ENCODE measurements at places on chromosomes 7 and 10.

DNA sequence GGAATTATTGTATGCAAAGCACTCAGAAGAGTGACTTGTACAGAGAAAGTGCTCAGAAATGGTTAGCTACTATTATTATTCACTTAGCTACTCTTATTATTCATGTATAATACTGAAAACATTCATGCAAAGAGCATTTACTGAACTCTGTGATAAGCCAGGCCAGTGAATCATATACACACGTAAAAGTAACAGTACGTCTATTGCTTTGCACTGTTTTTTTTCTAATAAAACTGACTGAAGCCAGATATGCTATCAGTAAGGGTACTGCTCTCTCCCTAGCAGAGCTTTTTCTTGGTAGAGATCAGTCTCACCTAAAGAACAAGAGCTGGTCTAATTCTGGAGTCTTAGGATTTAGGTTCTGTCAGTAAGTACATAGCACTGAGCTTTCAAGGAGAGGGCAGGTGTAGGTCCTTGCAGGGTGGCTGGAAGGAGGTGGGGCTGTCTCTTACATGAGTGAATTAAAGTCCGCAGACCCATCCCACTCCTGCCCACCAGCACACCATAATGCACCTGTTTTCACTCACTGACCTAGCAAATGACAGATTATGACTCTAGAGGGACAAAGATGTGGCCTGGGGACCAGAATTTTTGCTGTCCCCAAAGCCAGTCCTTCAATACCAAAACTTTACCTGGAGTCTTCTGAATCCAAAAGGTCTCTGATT, 145.9 kb downstream of the ARID5B start:
- DNase-seq = no peak

- DNase-seq = no peak
These were observed 34.8 kb downstream of the CFAP43 start for GRCh38 chr10:104197364-104197763.

GRCh38 chr7:157372300-157373232, 35.8 kb downstream of the DNAJB6 start:
- no peak for DNase-seq

GRCh38 chr10:129350690-129351089, 116.4 kb upstream of the MGMT start:
- no peak for DNase-seq

DNA sequence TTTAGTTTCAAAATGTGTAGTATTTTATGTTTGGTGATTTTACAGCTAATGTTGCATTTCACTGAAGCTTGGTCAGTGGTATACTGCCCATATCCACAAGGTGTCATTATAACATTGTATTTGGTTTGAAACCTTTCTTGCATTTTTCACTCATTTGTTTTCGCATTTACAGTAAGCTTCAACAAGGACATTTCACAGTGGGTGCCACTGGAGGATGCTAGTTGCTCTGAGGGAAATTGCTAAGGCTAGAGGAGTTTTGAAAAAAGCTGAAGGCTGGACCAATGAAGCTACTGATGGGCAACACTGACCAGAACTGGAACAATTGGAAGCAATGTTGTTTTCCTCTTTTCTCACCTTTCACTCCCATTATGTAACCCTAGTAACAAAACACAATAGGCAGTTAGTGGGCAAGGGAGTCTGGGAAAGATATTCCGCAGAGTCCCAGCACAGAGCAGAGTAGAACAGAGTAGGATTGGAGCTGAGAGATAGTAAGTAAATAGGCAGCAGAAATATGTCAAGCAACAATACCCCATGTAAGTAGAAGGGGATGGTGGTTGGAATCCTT, 23.6 kb upstream of the SRI start:
- peak; percentile 53 for DNase-seq

GRCh38 chr7:16066805-16067459, 354.4 kb downstream of the CRPPA start:
- no peak for DNase-seq

DNA sequence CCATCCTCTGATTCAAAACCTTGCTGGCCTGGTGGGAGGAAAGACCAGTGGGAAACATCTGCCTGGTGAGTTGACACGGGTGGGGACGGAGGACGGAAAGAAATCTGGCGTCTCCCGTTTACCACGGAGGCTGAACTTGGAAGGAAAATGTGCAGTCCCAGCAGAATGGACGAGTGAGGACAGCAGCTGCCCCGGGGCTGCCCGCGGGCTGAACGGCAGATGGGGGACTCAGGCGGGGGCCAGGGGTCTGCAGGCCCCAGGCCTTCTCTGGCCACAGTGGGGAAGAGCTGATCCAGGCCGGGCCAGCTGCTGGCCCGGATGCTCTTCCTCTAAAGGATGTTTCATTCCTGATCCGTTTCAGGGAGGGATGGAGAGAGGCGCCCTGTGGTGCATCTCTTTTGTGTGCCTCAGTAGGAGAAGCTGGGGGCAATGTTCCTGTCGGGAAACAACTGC, 147.5 kb upstream of the CHST15 start:
- DNase-seq = no peak

GRCh38 chr7:3973264-3973663, 672.2 kb downstream of the SDK1 start:
- DNase-seq = no peak

GRCh38 chr10:130914367-130914766, 397.2 kb downstream of the TCERG1L start:
- no peak for DNase-seq

DNA sequence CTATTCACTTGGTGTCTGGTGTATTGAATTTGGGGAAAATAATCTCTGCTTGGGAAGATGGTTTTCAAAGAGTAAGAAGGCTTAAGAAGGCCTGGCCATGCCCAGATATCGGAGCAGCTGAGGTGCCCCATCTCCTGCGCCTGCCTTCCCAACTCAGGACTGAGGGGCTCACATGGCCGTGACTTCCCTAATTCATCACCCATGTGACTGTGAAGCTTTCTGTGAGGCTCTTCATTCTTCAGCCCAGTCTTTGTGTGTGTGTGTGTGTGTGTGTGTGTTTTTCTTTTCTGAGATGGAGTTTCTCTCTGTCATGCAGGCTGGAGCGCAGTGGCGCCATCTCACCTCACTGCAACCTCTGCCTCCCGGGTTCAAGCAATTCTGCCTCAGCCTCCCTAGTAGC, 53.2 kb downstream of the PROSER2 start:
- no peak for DNase-seq

GRCh38 chr7:93980744-93981479, 23.2 kb downstream of the BET1 start:
- DNase-seq = no peak

DNA sequence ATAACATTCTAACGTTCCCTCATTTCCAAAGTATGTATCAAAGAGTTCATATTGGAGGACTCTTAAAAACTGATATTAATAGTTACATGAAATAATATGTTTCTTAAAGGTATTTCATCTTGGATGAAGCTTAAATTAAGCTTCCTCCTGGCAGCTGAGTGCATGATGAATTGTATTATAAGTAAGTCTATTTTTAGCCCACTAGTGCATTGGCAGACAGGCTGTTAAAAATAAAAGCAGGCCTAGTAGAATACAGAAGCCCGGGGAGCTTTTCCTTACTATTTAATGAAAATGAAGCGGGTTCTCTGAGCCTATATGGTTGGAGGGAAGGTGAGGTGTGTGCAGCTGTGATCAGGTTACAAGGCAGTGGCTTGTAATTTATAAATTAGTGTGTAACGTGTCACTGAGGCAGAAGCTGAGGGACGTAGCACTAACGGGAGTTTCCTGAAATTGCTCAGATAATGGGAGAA, 130.7 kb upstream of the KMT2E start:
- DNase-seq = no peak

DNA sequence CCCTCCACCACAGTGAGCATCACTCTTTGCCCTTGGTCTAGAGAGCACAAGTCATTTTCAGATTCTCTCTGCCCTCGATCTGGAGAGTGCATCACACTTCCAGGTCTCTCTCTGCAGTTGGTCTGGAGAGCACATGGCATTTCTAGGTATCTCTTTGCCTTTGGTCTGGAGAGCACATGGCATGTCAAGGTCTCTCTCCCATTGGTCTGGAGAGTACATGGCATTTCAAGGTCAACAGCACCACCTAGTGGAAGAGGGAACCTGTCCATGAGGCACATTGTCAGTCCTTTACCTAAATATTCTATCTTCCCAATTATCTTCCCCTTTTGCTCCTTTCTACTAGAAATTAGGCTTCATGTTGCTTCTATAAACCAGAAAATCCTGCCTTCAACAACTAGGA, 1139.4 kb downstream of the XPNPEP1 start:
- peak; percentile 58 for DNase-seq

DNA sequence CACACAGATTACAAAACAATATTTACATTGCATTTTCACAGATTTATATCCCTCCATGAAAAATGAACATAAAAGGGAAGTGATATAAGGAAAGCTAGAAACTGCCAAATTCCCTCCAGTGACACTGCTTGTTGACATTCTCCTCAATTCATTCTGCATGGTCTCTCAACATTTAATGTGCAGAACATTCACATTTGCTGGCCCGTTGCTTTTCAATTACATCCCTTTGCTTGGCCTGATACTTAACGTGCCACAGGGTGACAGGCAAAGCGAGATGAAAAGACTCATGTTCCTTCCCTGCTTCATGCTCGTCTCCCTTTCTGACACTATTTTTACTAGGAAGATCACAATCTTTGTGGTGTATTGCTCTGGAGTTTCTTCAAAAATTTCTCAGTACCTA, 1019.7 kb upstream of the LRRN3 start:
- no peak for DNase-seq

- no peak for DNase-seq
These were observed 52.4 kb downstream of the SORBS1 start for GRCh38 chr10:95508730-95509129.

GRCh38 chr10:8487346-8487745, 432.9 kb downstream of the GATA3 start:
- no peak for DNase-seq

DNA sequence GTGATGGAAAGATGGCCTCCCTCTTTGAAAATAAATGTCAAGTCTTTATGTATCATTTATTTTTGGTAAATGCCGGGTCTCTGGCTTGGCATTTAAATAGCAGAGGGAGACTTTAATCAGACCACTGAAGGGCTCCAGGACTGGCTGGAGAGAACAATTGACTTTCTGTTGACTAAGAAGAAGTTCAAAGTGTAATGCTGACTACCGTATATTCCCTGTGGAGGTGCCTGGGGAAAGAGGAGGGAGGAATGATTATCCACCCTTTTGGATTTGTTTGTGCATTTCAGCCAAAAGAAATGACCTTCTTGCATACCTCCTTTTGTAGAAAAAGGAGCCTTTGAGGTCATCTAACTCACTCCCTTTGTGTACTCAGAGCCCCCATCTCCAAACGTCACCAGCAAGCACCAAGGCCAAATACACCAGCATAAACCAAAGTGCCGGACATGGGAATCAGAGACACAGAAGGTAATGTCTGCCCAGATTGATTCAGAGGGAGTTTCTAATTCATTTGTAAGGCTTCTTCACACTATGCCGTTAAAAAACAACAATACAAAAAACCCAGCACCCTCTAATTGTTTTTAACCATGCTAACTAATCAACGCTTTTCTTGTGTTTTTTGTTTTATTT, 75.2 kb downstream of the PRLHR start:
- no peak for DNase-seq

- peak; percentile 52 for DNase-seq
These were observed 127.9 kb upstream of the STK17A start for GRCh38 chr7:43454936-43455518.

DNA sequence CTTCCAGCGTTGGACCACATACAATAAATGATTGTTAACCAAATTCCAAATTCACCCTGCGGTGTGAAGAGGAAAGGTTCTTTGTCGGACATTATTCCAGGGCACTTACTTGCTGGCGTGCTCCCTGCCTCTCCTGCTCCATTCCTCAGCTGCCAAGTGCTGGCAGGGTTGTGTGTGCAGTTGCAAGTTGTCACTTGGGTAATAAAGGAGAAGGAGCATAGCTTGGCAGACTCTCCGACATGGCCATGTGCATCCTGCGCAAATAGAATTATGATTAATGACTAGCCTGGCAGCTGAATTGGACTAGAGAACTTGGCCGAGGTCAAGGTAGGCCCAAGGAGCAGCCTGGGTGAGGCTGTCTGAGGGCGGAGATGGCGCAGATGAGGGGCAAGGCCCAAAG, 92.3 kb upstream of the ELMO1 start:
- DNase-seq = no peak

DNA sequence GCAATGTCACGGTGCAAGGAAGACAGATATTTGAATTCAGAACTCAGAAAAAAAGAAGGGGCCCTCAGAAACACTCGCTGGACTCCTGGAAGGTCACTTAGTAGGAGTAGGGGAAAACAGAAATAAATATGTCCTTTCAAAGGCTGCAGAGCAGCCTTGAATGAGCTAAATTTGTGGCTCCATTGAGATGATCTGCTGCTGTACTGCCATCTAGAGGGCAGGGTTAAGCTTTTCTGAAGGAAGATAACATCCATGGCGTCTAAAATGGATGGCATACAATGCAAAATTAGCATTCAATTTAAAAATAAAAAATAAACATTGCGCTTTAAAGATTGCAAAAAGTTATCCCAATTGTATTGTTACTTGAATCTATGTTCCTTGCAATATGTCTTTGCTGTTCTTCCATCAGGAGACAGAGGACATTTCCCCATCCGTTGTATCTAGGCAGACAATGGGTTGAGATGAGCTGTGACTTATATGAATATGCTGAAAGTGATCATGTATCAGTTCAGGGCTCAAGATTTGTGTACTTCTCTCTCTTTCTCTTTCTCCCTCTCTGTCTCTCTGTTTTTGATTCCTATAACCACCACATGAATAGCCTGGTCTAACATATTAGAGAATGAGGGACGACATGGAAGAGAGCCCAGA, 642.2 kb downstream of the SH2D4B start:
- DNase-seq = peak; percentile 12

GRCh38 chr10:125415006-125415633, 254.8 kb upstream of the CTBP2 start:
- DNase-seq = no peak

- DNase-seq = no peak
These were observed 4.6 kb downstream of the STK31 start for GRCh38 chr7:23714579-23714978.

DNA sequence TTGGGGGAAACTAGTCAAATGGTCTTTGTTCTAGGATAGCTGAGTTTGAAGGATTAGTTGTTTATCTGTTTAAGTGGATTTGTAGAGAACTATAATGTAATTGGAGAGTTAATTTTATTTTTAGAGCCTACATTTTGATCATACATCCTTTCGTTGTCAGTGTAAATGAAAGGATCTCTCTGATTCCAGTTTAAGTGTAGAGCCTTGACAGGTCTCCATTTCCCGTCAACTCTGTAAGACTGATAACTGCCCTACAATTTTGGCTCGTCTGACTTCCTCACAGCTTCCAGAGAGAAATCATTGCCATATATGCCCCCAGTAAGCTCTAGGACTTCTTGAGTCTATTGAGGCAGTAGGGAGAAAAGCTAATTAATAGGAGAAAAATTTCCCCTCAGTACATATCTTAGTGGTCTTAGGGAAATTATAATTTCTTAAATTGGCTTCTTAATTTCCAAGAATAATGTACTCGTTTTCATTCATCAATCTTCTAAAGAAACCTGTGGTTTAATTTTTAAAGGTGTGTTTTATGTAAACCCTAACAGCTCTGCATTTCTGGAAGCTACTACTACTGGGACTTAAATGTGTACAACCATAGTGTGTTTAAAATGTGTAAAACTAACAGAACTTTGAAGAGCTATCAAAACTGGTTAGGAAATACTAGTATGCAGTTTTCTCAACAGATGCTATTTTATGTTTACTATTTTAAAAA, 3.8 kb downstream of the KMT2E start:
- DNase-seq = peak; percentile 44

All from RPMI8226 (cell line).